ENCODE measurements at places on chromosomes 4 and X. TPM values are rescaled to one million over a fixed set of nuclear protein-coding genes. Genes with fewer than 3 reads are reported as not detected.

- peak overlapping the region; percentile 69 for H3K27ac ChIP-seq
- no peaks in the 10 kb centered on the region for H3K36me3 ChIP-seq
- DNase-seq: no peak
These were observed 3.8 kb upstream of the CXCL9 start for GRCh38 chr4:76011018-76011670.

DNA sequence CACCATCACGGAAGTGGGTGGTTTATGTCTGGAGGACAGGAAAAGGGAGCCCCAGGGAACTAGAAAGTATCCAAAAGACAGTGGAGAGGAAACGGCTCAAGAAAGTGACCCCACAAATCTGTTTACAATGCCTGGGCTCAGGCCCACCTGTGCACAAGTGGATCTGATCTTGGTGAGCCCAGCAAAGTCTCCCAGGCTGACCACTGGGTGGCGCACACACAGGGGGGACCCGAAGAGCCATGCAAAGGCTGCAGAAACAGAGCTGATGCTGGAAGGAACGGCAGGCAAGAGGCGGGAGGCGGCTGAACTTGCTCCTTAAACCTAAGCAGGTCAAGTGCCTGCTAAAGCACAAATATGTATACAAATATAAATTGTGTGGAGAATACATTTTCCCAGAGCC lies 9.6 kb downstream of the HAUS7 start:
- DNase-seq: no peak
- H3K36me3 ChIP-seq: no peaks in the 10 kb centered on the region
- no peaks in the 10 kb centered on the region for H3K4me1 ChIP-seq
- H3K4me3 ChIP-seq: no peak overlapping the region
- H3K27ac ChIP-seq: no peak overlapping the region

DNA sequence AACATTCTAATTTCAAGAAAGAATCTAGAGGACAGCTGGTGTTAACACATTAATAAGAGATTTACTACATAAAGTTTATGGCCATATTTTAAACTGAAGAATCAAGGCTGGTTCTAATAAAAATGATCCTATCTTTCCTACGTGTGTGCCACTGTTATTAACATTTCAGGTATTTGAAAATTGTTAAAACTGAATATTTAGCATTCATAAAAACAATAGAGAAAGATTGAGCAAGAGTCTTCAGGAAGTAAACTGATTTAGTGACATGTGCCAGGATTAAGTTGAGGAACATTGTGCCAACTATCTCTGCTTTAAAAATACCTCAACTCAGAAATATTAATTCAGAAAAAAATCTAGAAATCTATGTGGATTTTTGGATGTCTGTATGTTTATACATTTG lies 810.1 kb downstream of the FAT4 start:
- H3K4me1 ChIP-seq: no peaks in the 10 kb centered on the region
- no peak for DNase-seq
- no peaks in the 10 kb centered on the region for H3K27me3 ChIP-seq
- no peaks in the 10 kb centered on the region for H3K36me3 ChIP-seq
- no peak overlapping the region for H3K27ac ChIP-seq
- no peak overlapping the region for H3K4me3 ChIP-seq

- DNase-seq: no peak
- H3K36me3 ChIP-seq: no peaks in the 10 kb centered on the region
- no peaks in the 10 kb centered on the region for H3K27me3 ChIP-seq
These were observed 21.8 kb downstream of the TXLNG start for GRCh38 chrX:16807976-16808542.

- no peaks in the 10 kb centered on the region for H3K4me1 ChIP-seq
- peak overlapping the region; percentile 93 for H3K27ac ChIP-seq
- H3K36me3 ChIP-seq: no peaks in the 10 kb centered on the region
- peak overlapping the region; percentile 67 for H3K4me3 ChIP-seq
- peak; percentile 69 for DNase-seq
These were observed 1.3 kb downstream of the AMER1 start for GRCh38 chrX:64204252-64204651.

DNA sequence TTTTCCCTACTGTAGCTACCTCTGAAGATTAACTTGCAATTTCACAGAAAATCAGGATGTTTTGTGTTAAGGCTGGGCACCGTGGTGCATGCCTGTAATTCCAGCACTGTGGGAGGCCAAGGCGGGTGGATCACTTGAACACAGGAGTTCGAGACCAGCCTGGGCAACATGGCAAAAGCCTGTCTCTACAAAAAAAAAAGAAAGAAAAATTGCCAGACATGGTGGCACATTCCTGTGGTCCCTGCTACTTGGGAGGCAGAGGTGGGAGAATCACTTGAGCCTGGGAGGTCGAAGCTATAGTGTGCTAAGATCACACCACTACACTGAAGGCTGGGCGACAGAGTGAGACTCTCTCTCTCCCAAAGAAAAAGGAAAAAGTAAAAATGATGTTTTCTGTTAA lies 27.4 kb downstream of the APELA start:
- H3K27ac ChIP-seq: no peak overlapping the region
- no peaks in the 10 kb centered on the region for H3K4me1 ChIP-seq
- no peaks in the 10 kb centered on the region for H3K36me3 ChIP-seq
- H3K27me3 ChIP-seq: no peaks in the 10 kb centered on the region

DNA sequence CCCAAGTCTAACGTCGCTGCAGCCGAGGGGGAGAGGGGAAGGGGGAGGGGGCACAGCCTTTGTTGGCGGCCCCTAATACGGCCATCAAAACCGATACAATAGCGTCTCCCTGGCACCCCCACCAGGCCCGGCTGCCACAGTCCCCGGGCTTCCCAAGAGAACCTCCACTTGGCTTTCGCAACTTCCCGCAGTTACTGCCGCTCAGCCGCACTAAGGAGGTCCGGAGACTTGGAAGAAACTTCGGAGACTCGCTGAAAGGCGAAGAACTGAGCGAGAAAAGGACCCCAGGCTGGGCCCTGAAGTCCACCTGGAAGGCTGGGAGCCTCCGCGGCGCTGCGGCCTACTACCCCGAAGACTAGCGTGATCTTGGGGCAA lies 2.8 kb downstream of the NKX6-1 start:
- no peak overlapping the region for H3K4me3 ChIP-seq
- no peaks in the 10 kb centered on the region for H3K36me3 ChIP-seq
- no peak for DNase-seq
- H3K4me1 ChIP-seq: peaks cover 44% of the 10 kb centered on the region
- H3K27me3 ChIP-seq: peaks cover 99% of the 10 kb centered on the region

DNA sequence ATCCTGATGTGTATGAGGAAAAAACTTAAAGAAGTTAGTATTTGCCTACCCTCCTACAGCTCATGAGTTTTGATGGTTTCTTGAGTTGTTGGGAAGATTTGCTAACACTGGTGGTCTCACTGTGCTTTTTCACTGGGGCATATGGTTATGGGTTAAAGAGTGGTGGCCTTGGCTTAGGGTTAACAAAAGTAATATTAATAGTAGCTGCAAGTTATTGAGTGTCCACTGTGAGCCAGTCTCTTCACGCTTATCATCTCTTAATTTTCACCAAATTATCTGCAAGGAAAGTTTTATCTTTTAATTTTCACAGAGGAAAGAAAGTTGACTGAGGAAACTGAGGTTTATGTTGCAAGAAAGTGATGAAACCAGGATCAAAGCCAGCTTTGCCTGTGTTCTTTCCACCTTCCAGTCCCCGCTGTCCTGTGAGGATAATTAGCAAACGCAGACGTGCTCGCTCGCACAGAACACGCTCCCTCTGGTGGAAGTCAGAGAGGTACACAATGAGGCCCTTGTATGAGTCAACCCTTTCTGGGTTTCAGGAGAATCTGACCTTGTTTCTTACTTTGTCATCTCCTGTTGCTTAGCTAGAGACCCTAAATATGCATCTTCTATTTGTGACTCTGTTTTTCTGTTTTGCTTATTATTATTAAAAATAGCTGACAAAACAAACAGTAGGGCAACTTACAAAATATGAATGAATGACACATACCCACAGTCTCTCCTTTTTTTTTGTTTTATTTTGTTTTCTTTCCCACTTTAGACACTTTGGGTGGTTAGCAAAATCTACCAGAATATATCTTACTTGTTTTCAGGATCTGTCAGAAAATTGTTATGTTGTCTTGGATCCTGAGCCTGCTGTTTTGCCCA lies 94.3 kb downstream of the DDIT4L start:
- peak; percentile 84 for DNase-seq
- H3K27me3 ChIP-seq: no peaks in the 10 kb centered on the region
- H3K27ac ChIP-seq: no peak overlapping the region
- H3K4me3 ChIP-seq: no peak overlapping the region

GRCh38 chr4:148444296-148445070 lies 2.3 kb upstream of the NR3C2 start:
- H3K27me3 ChIP-seq: no peaks in the 10 kb centered on the region
- DNase-seq: peak; percentile 71
- H3K4me1 ChIP-seq: peaks cover 31% of the 10 kb centered on the region

GRCh38 chr4:128583753-128584712 lies 225.5 kb upstream of the JADE1 start:
- no peak for DNase-seq
- H3K27ac ChIP-seq: peak overlapping the region; percentile 42
- no peak overlapping the region for H3K4me3 ChIP-seq
- H3K27me3 ChIP-seq: no peaks in the 10 kb centered on the region

LDB2 gene
- total RNA-seq: 20.2 TPM

DNA sequence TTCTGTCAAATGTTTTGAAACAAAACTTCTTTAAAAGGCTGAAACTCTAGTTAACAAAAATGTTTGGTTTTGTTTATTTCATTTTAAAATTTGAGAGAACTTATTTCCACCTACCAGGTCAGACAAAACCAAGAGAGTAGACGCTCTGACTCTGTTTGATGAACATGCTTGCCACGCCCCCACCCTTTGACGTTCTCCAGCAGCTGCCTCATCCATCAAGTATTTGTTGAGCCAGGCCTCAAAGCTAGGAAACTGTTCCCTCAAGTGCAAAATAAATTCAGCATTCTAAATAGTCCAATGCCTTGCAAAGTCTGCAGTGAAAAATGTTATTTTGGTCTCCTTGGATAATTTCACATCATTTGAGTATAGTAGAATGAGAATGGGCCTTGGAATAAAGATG lies 121.6 kb downstream of the GUCY2F start:
- no peak for DNase-seq
- H3K4me1 ChIP-seq: no peaks in the 10 kb centered on the region
- no peaks in the 10 kb centered on the region for H3K36me3 ChIP-seq

GLRB gene
- 8.6 TPM for total RNA-seq

LEF1 gene
- 3.2 TPM for total RNA-seq

GRCh38 chr4:75891611-75892010 lies 10.6 kb downstream of the PPEF2 start:
- H3K27ac ChIP-seq: no peak overlapping the region
- no peak for DNase-seq

GRCh38 chrX:15853586-15854079 lies 980 bp downstream of the AP1S2 start:
- peak overlapping the region; percentile 81 for H3K4me3 ChIP-seq
- no peaks in the 10 kb centered on the region for H3K4me1 ChIP-seq
- H3K27me3 ChIP-seq: peaks cover 3% of the 10 kb centered on the region
- DNase-seq: no peak
- H3K36me3 ChIP-seq: no peaks in the 10 kb centered on the region
- H3K27ac ChIP-seq: peak overlapping the region; percentile 95

DNA sequence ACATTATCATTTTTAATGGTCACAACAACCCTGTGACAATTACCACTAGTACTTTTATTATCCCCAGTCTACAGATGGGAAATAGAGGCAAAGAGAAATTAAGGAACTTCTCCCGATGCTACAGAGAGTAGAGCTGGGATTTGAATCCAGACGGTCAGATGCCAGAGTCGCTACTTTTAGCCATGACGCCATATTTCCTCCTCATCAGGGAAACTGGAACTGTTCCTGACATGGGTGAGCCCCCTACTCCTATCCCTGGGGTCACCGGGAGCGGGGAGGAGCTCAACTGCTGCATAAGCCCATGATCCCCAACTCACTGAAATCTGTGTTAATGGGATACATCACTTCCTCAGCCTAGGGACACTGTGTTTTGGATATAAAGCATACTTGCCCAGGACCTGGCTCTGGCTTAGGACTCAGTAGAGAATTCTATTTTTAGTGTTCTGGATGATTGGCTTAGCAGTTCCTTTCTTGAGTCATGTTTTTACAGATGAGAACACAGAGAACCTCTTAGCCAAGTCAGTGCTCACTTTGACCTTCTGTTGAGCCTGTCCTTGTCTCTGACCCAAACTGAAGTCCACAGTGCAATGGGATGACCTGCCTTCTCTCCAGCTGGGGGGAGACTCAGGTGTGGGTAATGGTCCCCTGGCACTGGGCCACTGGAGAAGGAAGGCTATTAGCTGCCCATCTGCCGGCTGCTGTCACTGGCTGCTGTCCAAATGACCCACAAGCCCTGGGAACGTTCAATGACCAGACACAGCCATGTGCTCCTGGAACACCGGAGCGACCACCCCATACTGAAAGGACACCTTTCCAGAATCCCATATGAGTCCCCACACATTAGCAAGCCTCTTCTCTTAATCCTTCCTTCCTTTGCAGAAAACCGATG lies 90.8 kb upstream of the SHISA3 start:
- H3K27me3 ChIP-seq: no peaks in the 10 kb centered on the region
- peak; percentile 66 for DNase-seq
- no peak overlapping the region for H3K27ac ChIP-seq
- no peak overlapping the region for H3K4me3 ChIP-seq

DNA sequence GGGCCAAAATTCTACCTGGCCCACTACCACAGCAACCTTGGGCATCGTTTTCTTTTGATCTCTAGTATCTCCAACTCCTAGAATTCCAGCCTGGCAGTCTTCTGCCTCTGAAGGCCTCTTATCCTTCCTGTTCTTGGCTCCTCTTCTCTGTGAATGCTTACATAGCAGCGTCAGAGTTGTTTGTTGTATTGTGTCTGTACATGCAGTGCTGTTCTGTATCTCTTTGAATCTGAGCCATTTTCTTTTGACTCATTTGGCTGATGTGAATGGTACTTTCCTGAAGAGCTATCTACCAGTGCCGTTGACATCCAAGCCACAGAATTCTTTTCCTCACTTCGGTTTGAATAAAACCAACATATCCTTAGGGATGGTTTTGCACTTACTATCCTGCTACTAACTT lies 79.2 kb downstream of the TMEM164 start:
- peaks cover 11% of the 10 kb centered on the region for H3K4me1 ChIP-seq
- no peak for DNase-seq
- H3K36me3 ChIP-seq: no peaks in the 10 kb centered on the region

DNA sequence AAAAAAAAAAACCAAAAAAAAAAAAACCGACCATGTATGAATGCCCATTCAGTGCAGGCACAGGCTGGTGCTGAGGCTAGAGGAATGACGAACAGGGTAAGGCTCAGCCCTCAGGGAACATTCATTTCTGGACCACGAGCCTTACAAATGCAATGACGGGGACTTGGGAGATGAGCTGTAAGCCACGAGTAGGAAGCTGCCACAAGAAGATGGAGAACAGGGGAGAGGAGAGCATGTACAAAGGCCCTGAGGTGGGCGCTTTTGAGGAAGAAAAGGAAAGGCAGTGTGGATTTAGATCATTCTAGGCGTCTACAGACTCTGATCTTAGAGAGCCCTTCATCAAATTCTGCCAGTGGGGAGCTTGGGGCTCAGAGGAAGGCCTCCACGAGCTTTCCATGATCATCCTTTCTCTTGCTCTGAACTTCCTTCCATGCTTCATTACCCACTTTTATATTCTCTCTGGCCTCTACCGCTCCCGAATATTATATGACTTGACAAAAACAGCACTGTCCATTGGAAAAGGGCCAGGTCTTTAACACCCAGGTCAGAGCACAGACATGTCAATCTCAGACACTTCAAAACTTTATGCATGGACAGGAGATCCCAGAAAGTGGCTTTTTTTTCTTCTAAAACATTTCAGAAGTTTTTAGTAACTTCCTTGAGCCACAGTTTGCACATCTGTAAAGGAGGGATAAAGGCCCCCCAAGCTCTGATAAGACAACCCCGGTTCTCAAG lies 3.3 kb upstream of the ZNF518B start:
- no peaks in the 10 kb centered on the region for H3K36me3 ChIP-seq
- peaks cover 20% of the 10 kb centered on the region for H3K4me1 ChIP-seq
- peaks cover 26% of the 10 kb centered on the region for H3K27me3 ChIP-seq

GRCh38 chr4:110216129-110216528 lies 17.7 kb upstream of the ELOVL6 start:
- H3K36me3 ChIP-seq: no peaks in the 10 kb centered on the region
- DNase-seq: no peak
- no peak overlapping the region for H3K27ac ChIP-seq
- H3K27me3 ChIP-seq: no peaks in the 10 kb centered on the region

All from sigmoid colon (tissue), 7 donors.